ENCODE measurements at places on chromosomes 12 and 14.

DNA sequence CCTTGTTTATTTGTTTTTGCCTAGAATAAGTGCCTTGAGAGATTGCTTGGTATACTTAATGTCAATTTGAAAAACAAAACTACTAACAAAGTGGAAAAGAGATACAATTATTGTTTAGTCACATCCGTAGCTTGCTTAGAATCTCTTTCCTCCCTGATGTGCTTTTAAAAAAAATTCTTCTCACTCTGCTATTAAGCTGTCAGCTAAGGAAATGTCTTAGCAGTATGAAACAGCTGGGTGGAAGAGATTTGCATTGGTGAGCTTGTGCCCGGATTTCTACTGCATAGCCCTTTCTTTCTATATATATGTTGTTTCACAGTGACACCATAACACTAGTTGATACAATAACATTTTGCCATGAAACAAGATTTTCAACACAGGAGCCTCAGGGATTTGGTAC is 229.4 kb upstream of the RGS6 start:
- no peak for DNase-seq

- DNase-seq = no peak
These were observed 176.1 kb downstream of the SLC25A21 start for GRCh38 chr14:36996133-36996856.

DNA sequence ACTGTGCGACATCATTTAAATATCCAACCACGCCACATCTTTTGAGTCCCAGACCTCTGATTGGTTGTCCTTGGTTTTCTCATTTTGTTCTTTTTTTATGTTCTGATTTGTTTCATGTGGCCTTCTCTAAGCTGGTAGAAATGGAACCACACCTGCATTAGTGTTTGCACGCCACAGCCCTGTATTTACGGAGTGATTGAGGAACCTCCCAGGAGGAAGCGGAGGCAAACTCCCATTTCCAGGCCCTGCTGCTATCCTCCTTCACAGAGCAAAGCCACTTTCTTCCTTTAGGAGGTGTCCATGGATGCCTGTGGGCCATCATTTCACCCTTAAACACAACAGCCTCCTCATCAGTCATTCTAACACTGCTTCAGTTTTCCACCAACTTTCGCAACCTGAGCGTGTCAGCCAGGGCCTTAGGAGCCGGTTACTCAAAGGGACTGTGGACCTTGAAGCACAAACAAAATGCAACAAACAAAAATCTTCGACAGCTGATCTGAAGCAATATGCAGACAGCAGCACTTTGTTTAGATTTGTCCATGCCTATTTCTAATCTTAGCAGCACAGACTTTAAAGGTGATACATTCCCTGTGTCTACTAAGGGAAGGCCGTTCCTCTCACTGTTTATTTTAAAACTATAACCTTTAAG is 1258.1 kb upstream of the TMEM132C start:
- no peak for DNase-seq

- DNase-seq = no peak
These were observed 55.4 kb downstream of the SAMD4A start for GRCh38 chr14:54622192-54622958.

GRCh38 chr14:62209287-62209899 is 447.2 kb downstream of the SNAPC1 start:
- DNase-seq = no peak

DNA sequence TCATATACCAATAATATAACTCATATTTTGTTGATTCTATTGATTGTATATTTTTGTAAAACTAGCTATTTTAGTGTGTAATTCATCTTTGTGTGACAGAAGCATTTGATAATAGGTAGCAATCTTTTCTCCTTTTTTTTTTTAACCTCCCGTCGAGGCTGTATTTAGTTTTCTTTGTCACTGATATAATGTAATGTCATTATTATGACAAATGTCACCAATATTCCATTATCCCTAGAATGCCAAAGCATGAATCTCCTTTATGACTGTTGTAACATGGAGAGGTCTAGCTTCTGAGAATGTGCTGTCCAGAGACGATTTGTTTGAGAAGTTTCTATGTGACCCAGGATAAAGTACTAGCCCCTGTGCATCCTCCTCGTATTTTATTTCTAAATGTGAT is 639.0 kb upstream of the ATXN7L3B start:
- no peak for DNase-seq

DNA sequence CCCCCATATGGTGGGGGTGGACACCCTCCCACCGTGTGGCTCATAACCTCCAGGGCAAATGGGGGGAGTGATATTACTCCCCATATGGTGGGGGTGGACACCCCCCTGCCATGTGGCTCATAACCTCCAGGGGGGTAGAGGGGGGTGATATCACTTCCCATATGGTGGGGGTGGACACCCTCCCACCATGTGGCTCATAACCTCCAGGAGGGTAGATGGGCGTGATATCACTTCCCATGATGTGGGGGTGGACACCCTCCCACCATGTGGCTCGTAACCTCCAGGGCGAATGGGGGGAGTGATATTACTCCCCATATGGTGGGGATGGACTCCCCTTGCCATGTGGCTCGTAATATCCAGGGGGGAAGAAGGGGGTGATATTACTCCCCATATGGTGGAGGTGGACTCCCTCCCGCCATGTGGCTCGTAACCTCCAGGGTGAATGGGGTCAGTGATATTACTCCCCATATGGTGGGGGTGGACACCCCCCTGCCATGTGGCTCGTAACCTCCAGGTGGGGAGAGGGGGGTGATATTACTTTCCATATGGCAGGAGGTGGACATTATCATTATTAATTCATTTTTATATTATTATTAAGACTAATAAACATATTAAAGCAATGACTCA is 51.2 kb upstream of the OXA1L start:
- no peak for DNase-seq

DNA sequence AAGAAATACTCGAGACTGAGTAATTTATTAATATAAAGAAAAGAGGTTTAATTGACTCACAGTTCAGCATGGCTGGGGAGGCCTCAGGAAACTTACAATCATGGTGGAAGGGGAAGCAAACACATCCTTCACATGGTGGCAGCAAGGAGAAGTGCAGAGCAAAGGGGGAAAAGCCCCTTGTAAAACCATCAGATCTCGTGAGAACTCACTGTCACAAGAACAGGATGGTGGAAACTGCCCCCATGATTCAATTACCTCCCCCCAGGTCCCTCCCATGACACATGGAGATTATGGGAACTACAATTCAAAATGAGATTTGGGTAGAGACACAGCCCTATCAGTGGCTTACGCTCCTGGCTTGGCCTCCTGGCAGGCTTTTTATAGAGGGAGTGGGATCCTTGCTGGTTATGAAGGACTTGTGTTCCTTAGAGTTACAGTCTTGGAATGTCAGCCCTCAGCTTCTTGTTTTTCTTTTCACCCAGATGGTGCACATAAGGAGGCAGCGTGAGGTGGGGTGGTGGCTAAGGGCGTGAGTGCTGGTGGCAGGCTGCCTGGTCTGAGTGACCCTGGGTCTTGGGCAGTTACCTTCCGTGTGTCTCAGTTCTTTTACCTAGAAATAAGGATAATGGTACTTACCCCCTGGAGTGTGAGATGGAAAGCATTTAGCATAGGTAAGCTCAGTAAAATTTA is 25.7 kb downstream of the TRAF3 start:
- DNase-seq = no peak

DNA sequence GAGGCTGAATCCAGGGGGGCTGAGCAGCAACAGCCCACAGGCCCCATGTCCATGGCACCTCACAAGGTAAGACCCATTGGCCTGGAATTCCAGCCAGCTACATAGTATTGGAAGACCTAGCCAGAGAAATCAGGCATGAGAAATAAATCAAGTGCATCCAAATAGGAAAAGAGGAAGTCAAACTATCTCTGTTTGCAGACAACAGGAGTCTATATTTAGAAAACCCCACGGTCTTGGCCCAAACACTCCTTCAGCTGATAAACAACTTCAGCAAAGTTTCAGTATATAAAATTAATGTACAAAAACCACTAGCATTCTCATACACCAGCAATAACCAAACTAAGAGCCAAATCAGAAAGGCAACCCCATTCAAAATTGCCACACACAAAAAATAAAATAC is 16.9 kb downstream of the PDE6H start:
- no peak for DNase-seq

DNA sequence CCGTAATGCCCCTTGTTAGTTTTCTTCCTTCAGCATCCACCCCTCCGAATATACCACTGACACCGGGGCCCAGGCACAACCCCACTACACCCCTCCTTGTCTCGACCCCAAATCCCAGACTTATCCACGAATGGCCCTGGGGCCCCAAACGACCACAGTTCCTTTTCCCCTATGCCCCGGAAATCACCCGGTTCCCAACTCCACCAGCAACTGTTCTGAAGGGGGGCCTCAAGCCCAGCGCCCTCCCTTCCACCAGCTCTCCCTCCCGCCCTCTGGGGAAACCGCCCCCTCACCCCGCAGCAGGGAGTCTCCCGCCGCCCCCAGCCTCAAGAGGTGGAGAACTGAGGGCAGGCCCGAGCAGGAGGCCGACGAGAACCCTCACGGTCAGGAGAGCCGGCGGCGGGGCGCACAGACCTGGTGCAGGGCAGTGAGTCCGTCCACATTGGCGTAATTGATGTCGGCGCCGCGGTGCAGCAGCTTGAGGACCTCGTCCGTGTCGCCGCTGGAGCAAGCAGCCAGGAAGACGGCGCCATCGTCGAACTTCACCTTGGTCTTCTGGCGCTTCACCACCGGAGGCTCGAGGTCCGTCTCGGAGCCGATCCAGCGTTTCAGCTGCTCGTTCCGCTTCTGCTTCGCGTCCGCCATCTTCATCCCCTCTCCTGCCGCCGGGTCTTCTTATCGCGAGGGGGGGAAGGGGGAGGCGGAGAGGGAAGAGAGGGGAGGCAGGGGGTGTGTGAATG is 446 bp downstream of the PPP1R12A start:
- DNase-seq = no peak

- DNase-seq = no peak
These were observed 6.0 kb downstream of the KIF26A start for GRCh38 chr14:104144453-104144790.

DNA sequence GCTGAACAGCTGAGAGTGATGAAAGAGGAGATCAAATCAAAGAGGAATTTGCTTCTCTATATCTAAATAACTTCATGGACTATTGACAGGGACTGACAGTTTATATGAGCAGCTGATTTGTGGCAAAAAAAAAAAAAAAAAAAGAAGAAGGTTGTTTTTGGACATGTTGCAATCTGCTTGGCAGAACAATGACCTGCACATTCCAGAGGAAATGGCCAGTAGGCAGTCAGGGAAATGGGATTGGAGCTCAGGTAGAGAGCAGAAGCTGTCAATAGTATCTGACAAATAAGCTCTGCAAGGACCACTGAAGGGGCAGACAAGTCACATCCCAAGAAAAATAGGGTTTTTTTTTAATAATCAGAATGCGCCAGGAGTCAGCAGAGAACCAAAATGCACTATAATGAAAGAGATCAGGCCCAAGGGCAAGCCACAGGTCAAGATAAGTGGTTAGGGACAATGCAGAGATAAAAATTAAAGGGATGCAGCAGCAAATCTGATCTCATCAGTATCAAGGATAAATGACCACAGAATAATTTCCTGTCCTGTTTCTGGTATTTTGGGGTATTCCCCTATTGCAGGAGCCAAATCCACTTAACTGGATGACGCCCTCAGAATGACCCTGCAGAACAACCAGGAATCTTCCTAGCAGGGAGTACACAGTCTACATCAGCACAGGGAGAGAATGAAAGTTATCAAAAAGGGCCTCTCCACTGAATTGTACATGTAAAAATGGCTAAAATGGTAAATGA is 22.6 kb upstream of the DUSP16 start:
- no peak for DNase-seq

DNA sequence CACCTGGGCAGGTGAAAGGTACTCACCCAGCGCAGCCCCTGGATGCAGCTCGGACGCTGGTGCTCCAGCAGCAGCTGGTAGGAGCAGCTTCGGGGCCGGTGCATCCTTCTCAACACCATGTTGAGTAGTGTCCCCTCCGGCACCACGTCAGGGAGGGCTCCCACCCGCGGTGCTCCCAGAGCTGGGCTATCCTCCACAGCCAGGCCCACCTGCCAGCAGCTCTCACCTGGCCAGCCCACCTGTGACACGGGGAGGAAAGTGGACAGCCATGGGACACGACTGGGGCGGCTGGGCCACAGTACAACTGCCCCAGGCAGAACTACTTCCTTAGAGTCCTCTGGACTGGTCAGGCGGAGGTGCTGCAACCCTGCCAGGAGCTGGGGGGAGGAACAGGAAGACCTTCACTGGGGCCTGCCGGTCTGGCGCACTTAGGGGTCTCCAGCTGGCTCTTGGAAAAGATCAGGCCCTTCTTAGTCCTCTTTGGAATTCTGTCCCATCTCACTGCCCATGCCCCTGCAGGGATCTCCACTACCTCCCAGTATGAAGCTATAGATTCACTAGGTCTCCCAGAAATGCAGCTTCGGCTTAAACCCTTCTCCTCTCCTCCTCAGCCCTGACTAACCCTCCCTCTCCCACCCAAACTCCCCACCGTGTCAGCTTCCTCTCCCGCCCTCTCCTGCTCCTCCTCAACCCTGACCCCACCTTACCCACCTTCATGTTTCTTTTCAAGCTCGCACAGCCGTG is 668 bp downstream of the RAPGEF3 start:
- no peak for DNase-seq

GRCh38 chr12:67068204-67068731 is 200.9 kb upstream of the CAND1 start:
- no peak for DNase-seq

- no peak for DNase-seq
These were observed 521.2 kb upstream of the TBX3 start for GRCh38 chr12:115204957-115205754.

DNA sequence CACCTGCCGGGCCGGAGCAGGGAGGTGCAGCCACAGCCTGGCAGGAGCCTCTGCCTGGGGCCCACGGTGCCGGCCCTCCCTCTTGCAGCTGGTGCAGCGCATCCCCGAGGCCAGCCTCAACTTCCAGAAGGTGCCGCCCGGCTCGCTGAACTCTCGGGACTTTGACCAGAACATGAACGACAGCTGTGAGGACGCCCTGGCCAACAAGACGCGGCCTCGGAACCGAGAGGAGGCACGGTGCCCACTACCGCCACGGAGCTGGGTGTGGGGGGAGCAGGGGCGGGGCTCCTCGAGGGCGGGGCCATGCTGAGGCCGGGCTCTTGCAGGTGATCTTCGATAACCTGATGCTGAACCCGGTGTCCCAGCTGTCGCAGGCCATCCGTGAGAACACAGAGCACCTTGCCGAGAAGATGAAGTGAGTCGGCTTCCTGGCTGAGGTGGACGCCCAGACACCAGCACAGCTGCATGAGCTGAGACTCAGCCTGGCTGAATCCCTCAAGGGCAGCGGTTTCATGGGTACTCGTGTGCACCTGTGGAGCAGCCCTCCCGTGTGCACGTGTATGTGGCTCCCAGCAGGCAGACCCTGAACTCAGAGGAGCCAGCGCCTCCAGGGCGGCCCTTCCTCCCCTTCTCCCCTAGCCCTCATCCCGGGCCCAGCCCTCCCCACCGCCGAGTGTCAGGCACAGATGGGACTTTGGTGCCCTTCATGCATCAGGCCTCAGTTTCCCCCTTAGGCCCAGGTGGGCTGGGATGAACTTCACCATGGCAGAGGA is 28.6 kb downstream of the CEP170B start:
- DNase-seq = no peak

- no peak for DNase-seq
These were observed 10.0 kb downstream of the TUBA1B start for GRCh38 chr12:49121047-49121696.

- no peak for DNase-seq
These were observed 276.5 kb upstream of the NPAS3 start for GRCh38 chr14:32662211-32662610.

- no peak for DNase-seq
These were observed 43.8 kb downstream of the ALDH1L2 start for GRCh38 chr12:105040476-105040875.

GRCh38 chr12:123843912-123844748 is 82.0 kb downstream of the DNAH10 start:
- DNase-seq = no peak
